NT2/D1 (cell line): ENCODE measurements at places on chromosomes 5 and 9.
A peak's percentile ranks its signal among the peaks of the same experiment; 100 is the strongest.

- no peak for DNase-seq
Observed at GRCh38 chr5:118592229-118593002, 395.9 kb downstream of the DTWD2 start.

GRCh38 chr9:101028346-101029314 lies at the start of gene PLPPR1:
TSS of gene PLPPR1 (plus strand) at chr9:101028727.
- peak; percentile 51 for DNase-seq

DNA sequence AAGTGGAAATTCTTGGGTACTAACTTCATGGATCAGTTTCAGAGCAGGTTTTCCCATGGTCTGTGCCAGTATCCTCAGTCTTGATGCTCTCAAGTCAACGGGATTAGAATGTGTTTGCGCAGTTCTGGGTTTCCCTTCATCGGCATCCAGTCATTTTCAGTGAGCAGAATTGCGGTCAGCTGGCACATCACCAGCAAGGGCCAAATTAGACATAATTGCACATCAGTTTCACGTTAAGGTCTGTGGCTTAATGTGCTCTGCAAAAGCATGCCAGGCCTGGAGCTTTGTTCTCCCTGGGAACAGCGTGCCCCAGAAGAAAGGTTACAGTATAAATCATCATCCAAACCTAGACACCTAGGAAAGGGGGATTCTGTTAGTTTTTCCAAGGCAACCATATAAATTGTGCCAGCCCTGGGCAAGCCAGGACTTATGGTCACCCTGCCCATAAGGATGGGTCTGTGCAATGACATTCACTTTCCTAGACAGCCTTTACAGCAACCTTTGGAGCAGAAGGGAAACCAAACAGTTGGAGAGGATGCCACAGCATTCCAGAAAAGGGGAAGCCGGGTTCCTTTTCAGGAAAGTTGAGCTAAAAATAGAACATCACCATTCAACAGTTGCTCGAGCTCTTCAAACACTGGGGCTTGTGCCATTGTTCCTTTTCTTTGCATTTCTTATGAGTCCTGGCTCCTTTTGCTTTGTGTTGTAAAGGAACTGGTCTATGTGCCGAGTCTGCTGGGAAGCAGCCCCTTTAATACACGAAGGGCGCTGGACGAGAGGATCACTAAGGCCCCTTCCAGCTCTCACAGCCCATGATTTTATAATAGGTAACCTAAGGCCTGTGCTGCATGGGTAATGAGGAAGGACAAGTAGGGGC lies 23.1 kb downstream of the IQGAP2 start:
- peak; percentile 68 for DNase-seq

- no peak for DNase-seq
Observed at GRCh38 chr5:159616952-159617351, 286.7 kb upstream of the IL12B start.

DNA sequence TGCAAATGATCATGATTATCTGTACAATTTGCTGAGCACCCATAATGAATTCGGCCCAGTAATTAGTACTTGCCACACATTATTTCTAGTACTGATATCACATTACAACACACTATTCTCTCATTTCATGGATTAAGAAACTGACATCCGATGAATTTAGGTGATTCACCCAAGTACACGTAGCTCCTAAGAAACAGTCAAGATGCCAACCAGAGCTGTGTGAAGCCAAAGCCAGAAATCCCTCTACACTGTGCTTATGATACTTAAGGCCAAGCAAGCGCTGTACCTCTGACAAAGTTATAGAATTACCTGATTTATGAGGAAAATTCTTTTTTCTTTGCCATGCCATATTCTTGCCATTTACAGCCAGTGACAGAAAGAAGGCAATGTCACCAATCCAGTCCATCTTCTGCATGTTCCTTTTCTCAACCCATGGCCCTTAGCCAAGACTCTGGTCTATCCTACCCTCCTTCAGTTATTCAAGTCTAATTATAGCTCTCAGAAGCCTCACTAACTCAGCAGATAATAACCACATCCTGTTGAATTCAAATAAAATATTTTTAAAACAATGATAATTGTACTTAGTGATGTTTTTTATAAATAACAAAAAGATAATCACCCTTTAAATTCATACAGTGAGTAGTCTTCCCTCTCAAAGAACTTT lies 74.3 kb upstream of the PTGER4 start:
- DNase-seq = no peak

DNA sequence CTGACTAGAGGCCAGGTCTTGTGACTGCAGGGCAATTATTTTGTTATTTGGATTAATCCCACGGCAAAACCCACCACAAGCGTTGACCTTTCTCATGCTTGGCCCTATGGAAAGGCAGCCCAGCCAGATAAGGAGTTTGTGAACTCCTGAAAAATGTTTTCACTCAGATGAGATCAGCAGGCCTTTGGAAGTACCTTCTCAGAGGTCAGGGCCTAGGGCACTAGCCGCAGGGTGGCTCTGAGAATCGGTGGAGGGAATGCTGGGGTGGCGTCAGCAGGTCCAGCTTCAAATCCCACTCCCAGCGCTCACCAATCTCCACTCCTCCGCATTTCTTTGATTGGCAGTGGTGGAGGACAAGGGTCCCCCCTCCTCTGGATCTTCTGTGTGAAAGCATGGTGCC lies 194.4 kb downstream of the GADD45G start:
- DNase-seq = no peak

- no peak for DNase-seq
Observed at GRCh38 chr5:144117412-144117811, 53.0 kb downstream of the YIPF5 start.

GRCh38 chr9:98873951-98874371 lies 66.5 kb downstream of the GALNT12 start:
- DNase-seq = no peak

DNA sequence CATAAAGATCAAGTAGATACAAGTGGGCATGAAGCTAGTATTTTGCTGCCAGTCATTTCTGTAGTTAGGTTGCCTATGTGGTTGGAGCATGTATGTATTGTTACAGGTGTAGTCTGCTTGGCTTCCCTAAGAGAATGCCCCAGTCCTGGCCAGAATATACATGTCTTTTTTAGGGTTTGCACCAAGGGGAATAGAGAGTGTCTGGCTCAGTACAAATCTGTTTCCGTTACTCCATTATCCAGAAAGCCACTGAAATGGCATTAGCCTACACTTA lies 23.2 kb downstream of the TGFBR1 start:
- DNase-seq = no peak

DNA sequence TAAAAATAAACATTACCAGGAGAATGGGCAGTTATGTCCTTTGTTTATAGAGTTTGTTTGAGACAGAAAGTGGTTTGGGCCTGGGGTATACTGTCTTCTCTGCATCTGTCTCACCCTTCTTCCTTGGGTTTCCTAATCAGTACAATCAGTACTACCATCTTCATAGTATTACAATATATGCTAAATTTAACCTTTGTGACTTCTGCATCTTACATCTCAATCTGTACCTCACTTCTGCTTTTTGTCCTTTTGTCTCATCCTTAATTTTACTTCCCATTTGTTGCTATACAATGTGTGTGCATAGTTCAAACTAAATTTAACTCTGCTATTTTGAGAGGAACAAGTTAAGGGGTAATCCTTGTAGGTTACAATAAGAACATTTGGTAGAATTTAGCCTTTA lies 19.6 kb downstream of the FBXO38 start:
- no peak for DNase-seq
